ENCODE measurements at places on chromosomes 4 and X.

- DNase-seq: peak; percentile 61
Measured at GRCh38 chr4:8315435-8316250, 46.1 kb downstream of the HTRA3 start.

DNA sequence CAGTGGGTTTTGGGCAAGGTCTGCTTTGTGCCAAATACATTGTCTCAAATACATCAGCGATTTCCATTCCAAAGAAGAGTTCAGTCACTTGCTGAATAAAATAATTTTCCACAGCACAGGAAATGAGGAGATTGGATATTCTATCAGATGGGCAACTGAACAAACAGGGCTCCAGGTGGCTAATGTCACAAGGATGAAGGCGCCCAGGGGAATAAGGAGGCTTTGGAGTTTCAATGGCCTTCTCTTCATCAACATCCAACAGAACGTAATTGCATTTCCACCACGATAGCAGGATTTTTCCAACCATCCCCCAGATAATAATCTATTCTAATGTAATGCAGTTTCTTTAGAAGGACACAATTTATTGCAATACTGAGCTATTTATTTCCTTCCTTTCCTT lies 104.7 kb upstream of the KLHL13 start:
- no peak for DNase-seq

DNA sequence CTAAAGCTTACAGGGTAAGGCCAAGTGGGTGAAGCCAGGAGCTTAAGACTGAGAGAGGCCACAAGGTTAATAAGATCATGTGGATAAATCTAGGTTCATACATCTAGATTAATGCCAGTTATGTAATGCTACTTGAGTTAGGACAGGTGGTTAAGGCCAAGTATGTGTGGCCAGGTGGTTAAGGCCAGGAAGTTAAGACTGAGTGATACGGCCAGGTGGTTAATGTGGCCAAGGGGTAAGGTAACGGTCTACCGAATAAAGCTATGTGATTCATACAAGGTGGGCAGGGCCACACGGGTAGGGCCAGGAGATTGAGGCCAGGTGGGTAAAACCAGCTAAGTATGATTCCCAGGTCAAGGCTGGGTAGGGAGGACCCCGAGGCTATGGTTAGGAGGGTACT lies 223.0 kb downstream of the TACR3 start:
- DNase-seq: no peak

DNA sequence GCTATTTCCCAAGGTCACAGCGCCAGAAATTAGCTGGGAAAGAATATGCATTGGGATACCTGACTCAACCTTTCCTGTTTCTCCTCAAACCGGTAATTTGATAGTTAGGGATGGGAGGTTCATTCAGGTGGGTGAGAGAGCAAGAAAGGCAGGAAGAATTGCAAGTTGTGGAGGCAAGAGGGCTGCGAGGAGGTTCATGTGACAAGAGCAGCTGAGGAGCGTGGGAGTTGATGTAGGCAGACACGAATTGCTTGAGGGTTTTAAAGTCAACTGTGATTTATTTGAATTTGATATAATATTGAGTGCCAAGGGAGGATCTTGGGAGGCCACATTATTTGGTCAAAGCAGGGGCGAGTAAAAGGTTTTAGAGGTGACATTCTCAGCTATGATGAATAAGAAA lies 329.0 kb downstream of the STIM2 start:
- DNase-seq: no peak

- no peak for DNase-seq
Measured at GRCh38 chr4:18111081-18111480, 89.5 kb upstream of the LCORL start.

- no peak for DNase-seq
Measured at GRCh38 chrX:134452596-134452995, 7.4 kb upstream of the HPRT1 start.

DNA sequence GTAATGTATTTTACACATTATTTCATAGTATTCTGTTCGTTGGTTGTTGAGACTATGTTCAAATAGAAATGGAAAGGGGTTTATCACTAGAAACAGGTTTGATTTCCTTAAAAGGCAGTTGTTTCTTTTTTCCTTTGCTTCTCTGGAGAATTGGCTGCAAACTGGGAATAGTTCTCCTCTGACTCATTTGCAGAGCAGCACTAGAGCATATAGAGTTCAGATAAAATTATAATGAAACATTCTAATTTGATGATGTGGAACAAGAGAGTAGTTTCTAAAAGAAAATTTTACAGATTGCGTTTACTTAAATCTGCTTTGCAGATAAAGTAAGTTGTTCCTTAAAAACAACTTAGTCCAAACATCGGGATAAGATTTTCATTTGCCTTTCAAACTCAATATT lies 29.7 kb downstream of the SYNPO2 start:
- no peak for DNase-seq

DNA sequence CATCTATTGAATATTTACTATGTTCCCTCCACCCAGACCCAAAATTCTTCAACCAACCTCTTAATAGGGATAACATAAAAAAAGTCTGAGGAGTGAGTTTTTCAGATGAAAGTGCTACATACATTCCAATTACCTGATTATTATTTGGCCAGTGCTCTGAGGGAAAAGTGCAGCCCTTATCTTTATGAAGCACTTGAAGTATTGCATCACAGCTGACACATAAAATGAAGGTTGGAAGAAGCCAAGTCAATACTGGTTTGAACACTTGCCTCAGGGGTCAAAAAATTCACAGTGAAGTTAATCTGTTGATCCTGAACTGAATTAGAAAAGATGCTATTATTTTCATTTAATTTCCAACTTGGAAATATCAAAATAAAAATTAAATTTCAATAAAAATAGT lies 498.9 kb downstream of the INPP4B start:
- peak; percentile 19 for DNase-seq

GRCh38 chr4:175385797-175386196 lies 426.3 kb downstream of the GPM6A start:
- DNase-seq: no peak

- DNase-seq: peak; percentile 70
Measured at GRCh38 chrX:154761977-154762536, 607 bp upstream of the DKC1 start.

GRCh38 chr4:102165584-102165983 lies 179.7 kb downstream of the SLC39A8 start:
- DNase-seq: no peak

- no peak for DNase-seq
Measured at GRCh38 chr4:122997463-122998101, 75.2 kb upstream of the NUDT6 start.

GRCh38 chr4:94507708-94508107 lies 56.0 kb downstream of the PDLIM5 start:
- DNase-seq: no peak

DNA sequence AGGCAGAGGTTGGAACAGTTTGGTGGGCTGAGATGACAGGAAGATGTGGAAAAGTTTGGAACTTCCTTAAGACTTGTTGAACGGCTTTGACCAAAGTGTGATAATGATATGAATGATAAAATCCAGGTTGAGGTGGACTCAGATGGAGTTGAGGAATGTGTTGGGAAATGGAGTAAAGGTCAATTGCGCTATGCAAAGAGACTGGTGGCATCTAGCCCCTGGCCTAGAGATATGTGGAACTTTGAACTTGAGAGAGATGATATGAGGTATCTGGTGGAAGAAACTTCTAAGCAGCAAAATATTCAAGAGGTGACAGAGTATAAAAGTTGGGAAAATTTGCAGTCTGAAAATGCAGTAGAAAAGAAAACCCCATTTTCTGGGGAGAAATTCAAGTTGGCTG lies 21.4 kb upstream of the UGT2B17 start:
- DNase-seq: no peak

DNA sequence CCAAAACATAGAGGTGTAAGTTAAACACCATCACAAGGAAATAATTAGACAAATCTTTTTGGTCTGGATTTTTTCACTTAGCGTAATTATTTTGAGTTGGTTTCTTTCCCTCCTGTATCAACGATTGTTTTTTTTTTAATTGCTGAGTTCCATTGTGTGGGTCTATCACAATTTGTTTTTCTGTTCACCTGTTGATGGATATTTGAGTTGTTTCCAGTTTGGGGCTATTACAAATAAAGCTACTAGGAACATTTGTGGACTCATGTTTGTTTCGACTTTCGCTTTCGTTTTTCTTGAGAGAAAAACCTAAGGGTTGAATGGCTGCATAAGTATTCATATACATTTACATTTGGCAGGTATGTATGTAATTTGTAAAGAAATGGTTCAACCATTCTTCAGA lies 20.4 kb upstream of the FBXW7 start:
- DNase-seq: no peak

GRCh38 chr4:102529977-102530376 lies 28.8 kb downstream of the NFKB1 start:
- no peak for DNase-seq

DNA sequence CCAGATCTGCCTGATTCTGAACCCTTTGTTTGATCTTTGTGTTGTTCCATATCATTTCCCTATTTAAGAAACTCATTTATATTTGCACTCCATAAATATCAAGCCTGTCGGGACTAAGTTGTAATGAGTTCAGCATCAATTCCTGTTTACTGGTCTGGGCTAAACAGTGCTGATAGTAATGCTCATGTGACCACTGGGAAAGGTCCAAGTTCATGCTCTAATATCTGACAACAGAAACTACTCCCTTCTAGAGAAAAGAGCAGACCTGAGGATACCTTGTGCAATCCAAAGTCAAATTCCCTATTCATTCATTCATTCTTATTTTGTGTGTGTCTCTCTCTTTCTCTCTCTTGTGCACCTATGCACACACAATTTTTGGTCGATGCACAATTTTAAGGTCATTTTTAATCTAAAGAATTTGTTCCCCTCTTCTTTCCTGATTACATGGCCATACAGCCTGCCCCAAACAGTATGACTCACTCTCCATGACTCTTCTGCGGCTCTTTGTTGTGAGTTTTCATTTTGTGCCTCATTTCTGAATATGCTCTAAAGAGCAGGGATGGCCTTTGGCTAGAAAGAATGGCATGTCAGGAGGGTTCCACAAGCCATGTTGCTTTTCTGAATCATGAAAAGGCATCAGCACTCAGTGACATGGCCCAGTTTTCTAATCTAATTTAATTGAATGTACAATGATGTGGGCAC lies 664.3 kb downstream of the RPA4 start:
- DNase-seq: no peak

DNA sequence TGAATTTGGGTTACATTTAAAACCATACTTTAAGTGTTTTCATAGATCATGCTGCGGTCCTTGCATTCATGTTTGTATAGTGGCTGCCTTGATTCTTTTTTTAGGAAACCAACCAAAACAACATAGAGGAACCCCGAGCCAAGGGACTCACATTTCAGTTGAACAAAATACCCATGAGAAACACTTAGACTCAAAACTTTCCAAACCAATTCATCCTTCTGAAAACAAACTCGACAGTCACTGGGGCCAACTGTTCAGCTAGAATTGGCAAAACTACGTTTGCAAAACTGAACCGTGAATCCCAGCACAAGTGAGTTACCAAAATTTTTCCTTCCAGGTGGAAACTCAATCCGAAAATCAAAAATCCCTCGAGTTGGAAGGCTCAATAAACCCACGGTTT lies 1.4 kb downstream of the ADGRA3 start:
- DNase-seq: no peak

DNA sequence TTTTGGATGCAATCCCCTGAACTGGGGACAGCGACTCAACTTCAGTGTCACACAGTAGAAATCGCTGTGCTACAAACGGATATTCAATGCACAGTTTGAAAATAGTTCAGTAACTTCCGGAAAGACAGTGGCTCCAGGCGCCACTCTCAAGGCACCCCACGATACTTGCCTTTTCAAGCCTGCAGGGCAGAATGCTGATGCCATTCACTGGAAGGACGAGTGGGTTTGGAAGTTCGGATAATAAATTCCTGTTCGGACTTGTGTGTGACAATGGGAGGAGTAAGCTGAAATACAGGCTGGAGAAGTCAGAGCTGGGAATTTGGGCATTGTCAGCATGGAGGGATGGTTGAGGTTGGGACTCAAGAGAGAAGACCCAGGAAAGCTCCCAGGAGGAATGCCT lies 64.3 kb upstream of the HELT start:
- no peak for DNase-seq

- no peak for DNase-seq
Measured at GRCh38 chr4:74335341-74336021, 27.2 kb downstream of the EPGN start.

DNA sequence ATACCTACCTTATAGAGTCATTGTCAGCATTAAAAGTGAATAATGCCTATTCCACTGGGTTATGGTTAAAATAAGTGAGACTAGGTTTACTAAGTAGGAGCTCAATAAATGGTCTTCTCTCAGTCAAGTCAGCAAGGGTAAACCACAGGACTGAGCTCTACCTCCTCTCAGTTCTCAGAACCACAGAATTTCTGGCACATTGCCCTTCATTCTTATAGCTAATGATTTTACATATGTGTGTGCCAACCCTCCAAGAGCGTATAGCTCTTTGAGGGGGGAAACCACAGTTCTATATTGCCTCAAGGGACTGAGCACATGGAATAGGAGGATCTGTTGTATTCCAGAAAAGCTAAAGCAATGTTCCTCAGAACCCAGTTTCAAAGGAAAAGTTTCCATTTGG lies 124.8 kb downstream of the ATG4A start:
- no peak for DNase-seq

DNA sequence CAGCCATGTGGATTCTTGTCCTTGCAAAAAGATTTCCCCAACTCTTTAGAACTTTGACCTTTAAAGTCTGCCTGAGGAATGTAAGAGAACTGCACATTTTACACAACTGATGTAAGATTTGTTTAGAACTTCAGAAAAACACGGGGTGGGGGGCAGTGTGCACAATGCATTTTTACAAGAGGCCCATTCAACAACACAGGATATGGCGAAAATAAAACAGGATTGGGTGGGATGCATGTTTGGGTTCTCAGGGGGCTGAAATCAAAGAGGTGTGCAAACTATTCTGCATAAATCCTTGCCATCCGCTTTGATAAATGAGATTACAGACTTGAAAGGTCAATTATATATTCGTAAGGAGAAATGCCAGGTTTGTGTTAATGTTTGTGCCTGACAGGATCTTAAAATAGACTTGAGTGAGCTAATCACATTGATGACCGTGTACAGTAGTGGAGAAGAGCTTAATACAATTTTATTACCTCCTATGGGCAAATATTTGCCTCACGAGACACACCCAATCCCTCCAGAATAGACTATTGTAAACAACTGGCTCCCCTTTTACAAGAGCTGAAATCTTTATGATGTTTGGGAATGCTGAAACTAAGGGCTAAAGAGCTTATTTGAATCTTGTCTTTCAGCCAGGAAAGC lies 184.1 kb upstream of the LEF1 start:
- no peak for DNase-seq

GRCh38 chrX:43557792-43558191 lies 98.3 kb upstream of the MAOA start:
- peak; percentile 43 for DNase-seq

DNA sequence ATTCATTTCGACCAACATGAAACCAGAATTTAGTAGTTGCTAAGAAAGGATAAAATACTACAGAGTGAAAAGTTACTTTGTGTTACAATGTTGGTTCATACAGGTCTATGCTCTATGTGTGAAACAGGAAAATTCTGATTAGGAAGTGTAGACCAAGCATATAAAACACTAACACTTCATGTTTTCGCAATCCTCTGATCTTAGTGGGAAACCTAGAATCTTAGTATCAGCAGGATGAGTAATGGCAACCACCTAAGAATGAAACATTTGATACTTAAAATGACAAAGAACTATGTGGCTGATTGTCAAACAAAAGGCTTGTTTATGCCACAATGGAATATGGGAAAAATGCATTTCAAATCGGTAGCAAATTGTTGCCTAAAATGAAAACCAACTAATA lies 116.1 kb downstream of the AMMECR1 start:
- DNase-seq: no peak

All from NCI-H1105 (cell line).